Naive B cell (primary cell): ENCODE measurements at places on chromosomes 1 and 21.

- DNase-seq: no peak
Measured at GRCh38 chr1:15985611-15986297, 9.9 kb upstream of the ZBTB17 start.

- DNase-seq: no peak
Measured at GRCh38 chr1:200191993-200192392, 164.5 kb downstream of the NR5A2 start.

DNA sequence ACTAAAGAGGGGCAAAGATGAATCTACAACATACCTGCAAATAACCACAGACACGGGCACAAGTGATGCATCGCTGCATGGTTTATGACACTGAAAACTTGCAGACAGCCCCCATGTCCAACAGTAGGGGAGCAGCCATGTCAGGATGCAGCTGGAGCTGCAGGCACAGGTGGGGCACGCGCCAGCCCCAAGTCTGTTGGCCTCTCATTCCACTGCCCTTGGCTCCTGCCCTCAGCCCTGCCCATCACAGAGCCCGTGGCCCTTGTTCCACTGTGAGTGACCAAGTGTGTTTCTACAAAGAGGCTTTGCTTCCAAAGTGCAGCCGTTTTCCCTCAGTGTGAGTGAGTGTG, 3.2 kb upstream of the PADI4 start:
- no peak for DNase-seq

DNA sequence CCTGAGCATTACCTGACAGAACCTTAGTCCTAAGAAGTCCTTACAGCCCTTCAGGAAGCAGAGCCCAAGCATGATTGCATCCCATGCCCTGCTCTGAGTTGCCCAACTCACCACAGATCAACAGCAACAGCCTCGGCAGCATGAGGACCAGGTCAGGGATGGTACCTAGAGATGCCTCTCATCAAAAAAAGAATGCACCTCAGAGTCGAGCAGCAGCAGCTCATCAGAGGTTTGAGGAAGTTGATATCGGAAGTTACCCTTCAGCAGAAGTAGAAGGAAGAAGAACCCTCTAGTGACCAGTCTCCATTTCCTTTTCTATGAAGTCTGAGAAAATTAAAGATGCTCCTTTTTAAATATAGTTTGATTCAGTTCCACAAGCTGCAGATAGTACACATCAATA, at the start of gene FCRL1:
TSS of gene FCRL1 (minus strand) at position 225 of the 400 bp plus-strand sequence. CDS start at position 142, 83 bp downstream.
- peak; percentile 68 for DNase-seq

GRCh38 chr1:94329986-94330385, 88.2 kb upstream of the ABCD3 start:
- DNase-seq: no peak

- no peak for DNase-seq
Measured at GRCh38 chr1:213939888-213940287, 47.9 kb upstream of the PROX1 start.

- DNase-seq: no peak
Measured at GRCh38 chr21:38741092-38741949, 64.4 kb upstream of the ETS2 start.

DNA sequence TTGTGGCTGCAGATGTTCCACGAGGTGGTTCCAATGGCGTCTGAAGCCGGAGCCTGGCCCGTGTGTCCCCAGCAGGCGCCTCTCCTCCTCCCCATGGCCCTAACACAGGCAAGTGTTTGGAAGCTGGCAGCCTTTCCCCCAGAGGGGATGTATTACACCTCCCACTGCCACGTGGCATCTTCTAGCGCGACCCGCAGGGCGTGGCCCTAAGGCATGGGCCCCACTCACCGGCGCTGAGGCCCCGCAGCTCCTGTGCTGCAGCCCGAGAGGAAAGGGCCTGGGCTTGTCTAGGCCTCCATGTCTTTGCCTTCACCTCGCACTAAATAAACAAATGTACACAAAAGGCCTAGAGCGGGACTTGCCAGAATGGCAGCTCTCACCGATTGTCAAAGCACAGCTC, 37.9 kb downstream of the SLC66A1 start:
- DNase-seq: no peak

DNA sequence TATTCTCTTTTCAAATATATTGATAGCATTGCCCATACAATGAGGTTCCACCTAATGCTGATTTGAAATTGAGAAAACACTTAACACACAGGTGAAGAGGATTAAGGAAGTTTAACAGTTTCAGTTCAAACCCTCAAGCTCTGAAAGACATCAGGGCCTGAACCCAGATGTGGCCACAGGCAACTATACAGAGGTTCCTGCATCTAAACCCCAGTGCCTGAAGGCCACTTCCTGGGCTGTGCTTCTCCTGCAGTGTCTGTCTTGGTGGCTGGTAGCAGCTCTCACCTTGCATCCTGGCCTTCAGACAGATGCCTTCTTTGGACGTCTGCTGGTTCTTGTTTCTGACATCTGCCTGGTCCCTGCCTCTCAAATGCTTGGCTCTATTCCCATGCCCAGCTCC, 25.1 kb upstream of the NGF start:
- DNase-seq: no peak

- DNase-seq: no peak
Measured at GRCh38 chr1:165284454-165284853, 72.1 kb downstream of the LMX1A start.

GRCh38 chr1:101960142-101960541, 36.6 kb downstream of the OLFM3 start:
- DNase-seq: no peak

GRCh38 chr1:244319283-244320132, 132.2 kb downstream of the ADSS2 start:
- DNase-seq: peak; percentile 57

DNA sequence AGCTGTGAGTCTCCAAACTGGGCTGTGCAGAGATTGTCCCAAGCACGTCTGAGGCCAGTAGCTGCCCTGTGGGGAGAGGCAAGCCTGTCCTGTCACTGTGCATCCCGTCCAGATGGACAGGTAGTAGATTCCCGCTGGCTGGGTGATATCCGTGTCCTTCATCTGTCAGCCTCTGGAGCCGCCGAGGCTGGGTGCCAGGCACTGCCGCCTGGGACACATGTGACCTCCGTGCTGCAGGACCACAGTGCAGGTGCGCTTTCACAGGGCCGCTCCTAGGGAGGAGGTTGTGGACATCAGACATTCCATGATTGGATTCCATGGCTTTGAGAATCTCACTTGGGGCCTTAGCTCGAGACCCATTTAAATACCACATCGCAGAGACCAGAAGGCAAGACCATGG, 4.7 kb downstream of the PDXK start:
- DNase-seq: no peak

GRCh38 chr1:184030433-184031091, 7.0 kb downstream of the COLGALT2 start:
- DNase-seq: no peak

- DNase-seq: no peak
Measured at GRCh38 chr1:118949315-118949714, 38.8 kb downstream of the TBX15 start.

DNA sequence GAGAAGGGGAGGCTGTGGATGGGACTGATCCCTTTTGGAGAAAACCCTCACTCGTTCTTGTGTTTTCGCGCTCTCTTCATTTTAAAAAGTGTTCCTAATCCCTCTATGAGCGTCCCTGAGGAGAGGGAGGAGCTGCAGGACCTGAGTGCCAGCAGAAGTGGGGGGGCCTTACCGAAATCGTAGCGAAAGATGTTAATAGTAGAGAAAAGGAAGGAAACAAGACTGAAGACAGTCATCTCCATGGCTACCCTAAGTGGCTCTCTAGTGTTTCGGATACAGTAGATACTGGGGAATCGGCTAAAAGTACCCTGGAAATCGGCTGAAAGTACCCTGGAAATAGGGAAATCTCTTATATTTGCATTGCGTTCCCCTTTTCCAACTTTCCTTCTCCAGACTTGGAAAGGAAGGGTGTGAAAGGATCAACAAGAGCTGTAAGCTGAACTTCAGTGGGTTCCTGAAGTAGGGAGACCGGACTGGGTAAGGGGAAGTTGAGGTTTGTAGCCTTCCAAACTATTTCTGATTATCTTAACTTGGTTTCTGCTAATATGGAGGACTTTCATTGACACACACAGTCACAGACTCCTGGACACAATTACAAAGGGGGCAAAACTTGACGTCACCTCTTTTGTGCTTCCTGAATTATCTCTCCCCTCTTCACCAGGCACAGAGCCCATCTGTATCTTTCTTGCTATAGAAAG, 486 bp upstream of the DSTYK start:
- no peak for DNase-seq

- DNase-seq: peak; percentile 48
Measured at GRCh38 chr1:66648901-66649595, 103.2 kb upstream of the DYNLT5 start.

DNA sequence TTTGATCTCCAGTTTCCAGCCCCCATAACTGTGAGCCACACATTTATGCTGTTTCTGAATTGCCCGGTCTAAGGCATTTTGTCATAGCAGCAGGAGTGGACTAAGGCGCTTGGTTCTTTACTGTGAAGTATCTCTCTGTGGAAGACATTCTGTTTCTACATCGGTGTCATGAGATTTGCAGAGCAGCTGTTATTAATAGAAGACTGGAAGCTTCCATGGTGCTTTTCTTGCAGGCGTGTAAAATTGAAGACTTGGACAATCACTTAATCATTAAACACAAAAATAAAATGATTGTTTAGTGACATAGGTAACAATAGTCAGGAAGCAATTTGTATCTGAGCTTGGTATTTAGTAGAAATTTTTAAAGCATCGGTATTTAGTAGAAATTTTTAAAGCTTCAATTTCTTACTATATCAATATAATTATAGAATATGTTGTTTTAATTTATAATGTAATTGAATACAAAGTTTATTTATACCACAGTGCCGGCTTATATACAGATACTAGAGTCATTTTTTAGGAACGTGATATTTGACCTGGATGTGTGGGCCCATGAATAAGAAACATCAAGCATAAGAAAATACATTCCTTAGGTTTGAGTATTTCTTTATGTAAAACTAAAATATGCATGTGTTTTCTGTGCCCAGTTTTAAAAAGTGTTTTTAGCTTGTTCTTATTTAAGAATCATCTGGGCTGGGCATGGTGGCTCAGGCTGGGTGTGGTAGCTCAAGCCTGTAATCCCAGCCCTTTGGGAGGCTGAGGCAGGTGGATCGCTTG, 60.6 kb upstream of the COL6A1 start:
- DNase-seq: no peak

DNA sequence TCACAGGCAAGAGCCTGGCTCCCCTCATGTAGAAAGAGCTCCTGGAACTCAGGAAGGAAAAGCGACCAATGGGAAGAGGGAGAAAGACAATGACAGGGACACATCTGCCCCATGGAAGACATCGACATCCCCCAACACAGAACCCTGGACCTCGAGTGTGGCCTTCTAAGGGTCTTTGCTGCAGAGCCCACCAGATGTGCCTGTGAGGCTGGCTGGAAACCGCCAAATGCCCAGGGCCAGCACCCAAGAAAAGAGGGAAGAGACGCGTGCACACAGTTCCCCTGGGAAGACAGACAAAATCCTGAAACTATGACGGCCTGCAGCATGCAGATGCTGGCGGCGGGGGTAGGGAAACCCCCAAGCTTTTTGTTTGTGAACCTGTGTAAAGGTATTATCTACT, 36.4 kb upstream of the ADARB1 start:
- no peak for DNase-seq
